ENCODE measurements at places on chromosomes 16 and 17.

DNA sequence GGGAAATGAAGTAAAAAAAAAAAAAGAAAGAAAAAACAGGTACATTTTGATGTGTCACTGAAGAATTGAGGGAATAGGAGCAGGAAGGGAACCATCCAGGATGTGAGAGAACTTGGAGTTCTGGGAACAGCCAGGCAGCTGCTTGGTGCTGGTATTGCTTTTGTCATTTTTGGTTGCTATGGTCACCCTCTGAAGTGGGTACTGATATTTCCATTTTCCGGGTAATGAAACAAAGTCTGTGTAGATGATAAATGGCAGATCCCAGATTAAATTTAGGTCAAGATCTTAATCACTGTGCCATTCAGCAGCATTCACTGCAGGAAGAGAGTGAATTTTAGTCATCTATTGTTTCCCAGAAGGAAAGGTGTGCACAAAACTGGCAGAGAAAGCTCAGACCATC is 93.6 kb downstream of the ABCA8 start:
- no peak for DNase-seq

- DNase-seq: no peak
These were observed 39.3 kb downstream of the MEAK7 start for GRCh38 chr16:84465154-84465553.

DNA sequence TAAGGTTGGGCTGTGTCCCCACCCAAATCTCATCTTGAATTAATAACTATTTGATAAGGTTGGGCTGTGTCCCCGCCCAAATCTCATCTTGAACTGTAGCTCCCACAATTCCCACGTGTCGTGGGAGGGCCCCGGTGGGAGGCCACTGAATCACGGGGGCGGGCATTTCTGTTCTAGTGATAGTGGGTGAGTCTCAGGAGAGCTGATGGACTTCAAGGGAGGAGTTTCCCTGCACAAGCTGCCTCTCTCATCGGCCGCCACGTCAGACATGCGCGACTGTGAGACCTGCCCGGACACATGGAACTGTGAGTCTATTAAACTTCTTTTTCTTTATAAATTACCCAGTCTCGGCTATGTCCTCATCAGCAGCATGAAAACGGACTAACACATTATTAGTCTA is 44.9 kb upstream of the METRNL start:
- no peak for DNase-seq

DNA sequence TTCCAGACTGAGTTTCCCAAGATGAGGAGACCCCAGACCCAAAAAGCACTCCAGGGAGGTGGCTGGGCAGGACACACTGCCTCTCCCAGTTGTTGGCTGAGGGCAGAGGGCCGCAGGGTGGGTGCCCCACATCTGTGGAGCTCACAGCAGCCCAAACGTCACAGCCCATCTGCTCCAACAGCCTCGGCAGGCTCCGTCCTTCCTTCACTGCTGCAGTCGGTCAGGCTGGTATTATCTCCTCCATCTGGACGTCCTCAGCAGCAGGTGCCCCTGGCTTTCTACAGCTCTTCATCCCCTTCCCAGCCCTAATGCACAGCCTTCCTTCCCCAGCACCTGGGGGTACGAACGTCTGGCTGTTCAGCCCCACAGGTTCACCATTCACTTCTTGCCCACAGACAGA is 55.2 kb downstream of the PRMT7 start:
- no peak for DNase-seq

DNA sequence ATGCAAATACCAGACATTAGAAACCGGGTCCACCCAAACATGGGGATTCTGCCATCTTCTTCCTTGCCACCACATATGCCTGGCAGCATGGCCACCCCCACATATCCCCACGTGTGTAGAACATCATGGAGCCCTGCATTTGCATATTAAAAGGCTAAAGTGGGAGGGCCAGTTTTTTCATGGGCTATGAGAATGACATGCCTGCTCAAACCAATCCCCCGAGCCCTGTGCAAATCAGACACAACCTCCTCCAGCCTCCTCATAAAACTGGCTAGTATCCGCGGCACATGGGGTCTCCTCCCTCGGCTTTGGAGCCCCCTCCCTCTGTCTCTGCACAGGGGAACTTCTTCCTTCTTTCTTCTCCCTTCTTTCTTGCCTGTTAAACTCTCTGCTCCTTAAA is 174.9 kb upstream of the WSCD1 start:
- no peak for DNase-seq

DNA sequence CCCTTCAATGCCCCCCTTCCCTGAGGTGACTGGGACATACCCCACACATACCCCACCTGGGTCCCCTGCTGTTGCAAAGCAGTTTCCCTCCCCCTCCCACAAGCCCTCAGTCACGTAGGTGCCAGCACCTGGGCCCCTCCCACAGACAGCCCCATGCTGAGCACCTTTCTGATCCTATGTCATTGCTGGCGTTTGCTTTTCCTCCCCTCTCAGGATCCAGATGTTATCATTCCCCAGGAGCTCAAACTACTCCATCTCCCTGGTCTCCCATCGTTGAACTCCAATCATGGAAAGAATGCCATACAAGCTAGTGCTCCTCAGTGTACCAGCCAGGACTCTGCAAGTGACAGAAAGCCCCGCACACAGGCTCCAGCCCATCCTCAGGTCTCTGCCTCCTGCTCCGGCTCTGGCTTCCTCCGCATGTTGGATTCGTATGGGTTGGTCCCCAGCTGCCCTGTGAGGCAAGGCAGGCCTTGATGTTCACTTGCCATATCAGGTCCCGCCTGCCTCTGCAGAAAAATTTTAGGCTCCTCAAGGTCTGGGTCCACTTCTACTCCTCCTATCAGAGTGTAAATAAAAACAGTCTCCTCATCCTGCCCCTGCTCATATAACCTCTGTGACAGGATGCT is 31.4 kb upstream of the MED9 start:
- DNase-seq: no peak

DNA sequence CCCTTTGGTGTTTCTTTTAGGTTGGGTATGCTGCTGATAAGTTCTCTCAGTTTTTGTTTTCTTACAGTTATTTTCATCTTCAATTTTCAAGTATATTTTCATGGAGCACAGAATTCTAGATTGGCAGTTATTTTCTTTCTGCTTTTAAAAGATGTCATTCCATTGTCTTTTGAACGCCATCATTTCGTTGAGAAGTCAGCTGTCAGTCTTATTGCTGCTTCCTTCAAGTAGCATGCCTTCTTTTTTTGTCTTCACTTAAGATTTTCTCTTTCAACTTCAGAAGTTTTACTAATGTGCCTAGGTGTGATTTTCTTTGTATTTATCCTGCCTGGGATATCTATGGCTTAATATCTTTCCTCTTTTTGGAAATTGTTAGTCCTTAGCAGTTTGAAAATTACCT is 262.2 kb upstream of the PMFBP1 start:
- no peak for DNase-seq

GRCh38 chr16:47258874-47259461 is 115.2 kb upstream of the NETO2 start:
- no peak for DNase-seq

- no peak for DNase-seq
These were observed 23.6 kb downstream of the CFAP20 start for GRCh38 chr16:58105631-58106030.

GRCh38 chr16:73848993-73849392 is 447.6 kb upstream of the PSMD7 start:
- DNase-seq: no peak

DNA sequence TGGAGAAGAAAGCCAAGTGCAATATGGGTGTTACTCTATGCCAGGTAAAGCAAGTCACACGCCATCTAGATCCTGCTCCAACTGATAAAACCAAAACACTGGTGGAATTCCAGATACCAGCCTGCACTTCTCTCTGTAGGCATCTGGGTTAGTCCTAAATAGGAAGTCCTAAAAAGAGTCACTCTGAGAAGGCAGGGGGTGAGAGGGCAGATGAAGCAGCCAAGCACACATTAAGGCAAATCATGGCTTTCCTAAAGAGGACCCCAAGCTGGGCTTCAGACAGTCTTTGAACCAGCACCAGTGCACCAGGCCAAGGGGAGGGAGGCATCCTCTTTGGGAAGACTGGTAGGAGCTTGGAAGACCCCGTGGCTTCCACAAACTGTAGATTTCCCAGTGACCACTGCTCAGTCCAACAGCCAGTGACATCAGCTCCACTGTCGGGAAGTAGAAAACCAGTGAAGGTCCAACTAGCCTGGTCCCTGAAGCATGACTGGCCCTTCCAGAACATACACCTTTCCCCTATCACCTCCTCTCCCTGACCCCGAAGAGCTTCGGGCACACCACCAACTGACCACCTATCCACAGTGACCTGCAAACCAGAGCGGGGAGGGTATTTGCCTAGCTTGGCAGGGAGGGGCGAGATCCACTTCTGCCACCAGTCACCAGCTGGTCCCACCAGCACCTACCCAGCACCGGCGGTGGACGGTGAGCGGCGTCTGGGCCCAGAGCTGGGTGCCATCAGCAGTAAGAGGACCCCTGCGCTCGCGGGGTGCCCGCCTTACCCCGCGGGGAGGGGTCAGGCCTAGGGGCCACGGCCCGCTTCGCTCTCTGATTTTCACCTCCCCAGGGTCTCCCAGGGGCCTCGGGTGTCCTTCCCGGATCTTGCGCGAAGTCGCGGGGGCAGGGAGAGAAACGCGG is 1.0 kb downstream of the LITAF start:
- DNase-seq: no peak

DNA sequence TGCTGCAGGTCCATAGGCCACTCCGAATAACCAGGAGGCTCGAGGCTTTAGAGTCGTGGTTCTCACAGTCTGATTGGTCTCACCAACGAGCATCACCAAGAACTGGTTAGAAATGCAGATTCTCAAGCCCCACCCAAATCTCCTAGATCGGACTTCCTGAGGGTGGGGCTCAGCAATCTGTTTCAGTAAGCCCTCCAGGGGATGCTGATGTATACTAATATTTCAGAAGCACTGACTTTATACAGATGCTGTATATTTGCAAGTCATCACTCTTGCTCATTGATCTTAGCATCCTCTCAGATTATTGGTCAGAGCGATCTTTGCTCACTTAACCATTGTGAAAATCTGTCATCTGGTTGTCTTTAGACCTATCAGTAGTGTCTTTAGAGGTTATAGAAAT is 4.4 kb upstream of the VAC14 start:
- no peak for DNase-seq

GRCh38 chr17:50289991-50290702 is 15.9 kb downstream of the TMEM92 start:
- no peak for DNase-seq

- DNase-seq: no peak
These were observed 39.3 kb upstream of the MAP2K6 start for GRCh38 chr17:69375229-69375628.

GRCh38 chr17:9138161-9138717 is 116.9 kb downstream of the NTN1 start:
- DNase-seq: no peak

DNA sequence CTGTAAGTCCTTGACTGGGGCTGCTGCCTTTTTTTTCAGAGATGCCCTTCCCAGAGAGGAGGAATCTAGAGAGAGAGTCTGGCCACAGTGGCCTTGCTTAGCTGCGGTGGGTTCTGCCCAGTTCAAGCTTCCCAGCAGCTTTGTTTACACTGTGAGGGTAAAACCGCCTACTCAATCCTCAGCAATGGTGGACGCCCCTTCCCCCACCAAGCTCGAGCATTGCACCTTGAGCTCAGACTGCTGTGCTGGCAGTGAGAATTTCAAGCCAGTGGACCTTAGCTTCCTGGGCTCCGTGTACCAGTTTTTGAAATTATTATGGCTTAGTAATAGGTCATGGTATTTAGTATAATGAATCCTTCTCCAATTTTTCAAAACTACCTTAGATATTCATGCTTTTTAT is 395.4 kb downstream of the NPIPA7 start:
- DNase-seq: no peak

DNA sequence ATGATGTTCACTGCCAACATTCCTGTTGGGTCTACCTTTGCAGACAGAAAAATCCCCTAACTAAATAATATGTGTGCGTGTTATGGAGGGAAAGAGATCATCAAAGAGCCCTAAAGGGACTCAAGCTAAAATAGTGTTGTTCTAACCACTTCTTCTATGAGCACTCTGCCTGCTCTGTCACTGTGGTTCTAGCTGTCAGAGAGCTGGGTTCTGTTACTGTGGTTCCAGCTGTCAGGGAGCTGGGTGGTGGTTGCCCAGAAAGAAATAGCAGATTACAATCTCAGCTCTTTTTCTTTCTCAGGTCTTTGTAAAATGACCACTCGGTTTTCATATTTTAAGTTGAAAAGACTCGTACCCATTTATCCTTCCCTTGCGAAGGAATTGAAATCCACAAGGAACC is 176.3 kb downstream of the HS3ST3A1 start:
- no peak for DNase-seq

DNA sequence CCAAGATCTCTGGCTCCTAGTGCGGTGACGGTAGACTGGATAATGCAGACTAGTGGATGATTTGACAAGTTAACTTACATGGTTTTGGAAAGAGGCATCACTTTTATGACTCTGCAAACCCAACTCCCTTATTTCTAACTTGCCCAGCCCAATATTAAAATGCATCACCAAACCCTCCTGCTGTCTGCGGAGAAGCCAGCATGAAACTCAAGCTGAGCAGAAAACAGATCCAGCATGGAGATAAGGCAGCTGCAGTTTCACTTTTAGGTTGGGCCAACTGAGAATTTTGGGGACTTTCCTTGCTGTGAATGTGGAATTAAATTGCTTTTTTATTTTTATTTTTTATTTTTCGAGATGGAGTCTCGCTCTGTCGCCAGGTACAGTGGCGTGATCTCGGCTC is 27.8 kb downstream of the CDH1 start:
- DNase-seq: no peak

DNA sequence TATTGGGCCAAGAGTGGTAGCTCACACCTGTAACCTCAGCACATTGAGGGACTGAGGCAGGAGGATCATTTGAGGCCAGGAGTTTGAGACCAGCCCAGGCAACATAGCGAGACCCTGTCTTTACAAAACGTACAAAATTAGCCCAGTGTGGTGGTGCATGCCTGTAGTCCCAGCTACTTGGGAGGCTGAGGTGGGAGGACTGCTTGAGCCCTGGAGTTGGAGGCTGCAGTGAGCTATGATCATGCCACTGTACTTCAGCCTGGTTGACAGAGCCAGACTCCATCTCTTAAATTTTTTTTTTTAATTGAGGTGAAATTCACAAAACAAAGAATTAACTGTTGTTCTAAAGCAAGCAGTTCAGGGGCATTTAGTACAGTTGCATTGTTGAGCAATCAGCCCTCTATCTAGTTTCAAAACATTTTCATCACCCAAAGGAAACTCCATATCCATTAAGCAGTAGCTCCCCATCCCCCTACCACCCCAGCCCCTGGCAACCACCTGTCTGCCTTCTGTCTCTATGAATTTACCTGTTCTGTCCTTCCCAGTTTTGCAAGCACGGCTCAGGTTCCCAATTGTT is 15.6 kb downstream of the SNX29 start:
- DNase-seq: no peak

- DNase-seq: no peak
These were observed 35.4 kb upstream of the ADGRG1 start for GRCh38 chr16:57593021-57593420.

- no peak for DNase-seq
These were observed 89.7 kb downstream of the MARCHF10 start for GRCh38 chr17:62718429-62718828.
